ENCODE measurements at places on chromosomes 16 and 17.

- DNase-seq = no peak
These were observed 385.3 kb downstream of the HAPSTR1 start for GRCh38 chr16:9476744-9477143.

DNA sequence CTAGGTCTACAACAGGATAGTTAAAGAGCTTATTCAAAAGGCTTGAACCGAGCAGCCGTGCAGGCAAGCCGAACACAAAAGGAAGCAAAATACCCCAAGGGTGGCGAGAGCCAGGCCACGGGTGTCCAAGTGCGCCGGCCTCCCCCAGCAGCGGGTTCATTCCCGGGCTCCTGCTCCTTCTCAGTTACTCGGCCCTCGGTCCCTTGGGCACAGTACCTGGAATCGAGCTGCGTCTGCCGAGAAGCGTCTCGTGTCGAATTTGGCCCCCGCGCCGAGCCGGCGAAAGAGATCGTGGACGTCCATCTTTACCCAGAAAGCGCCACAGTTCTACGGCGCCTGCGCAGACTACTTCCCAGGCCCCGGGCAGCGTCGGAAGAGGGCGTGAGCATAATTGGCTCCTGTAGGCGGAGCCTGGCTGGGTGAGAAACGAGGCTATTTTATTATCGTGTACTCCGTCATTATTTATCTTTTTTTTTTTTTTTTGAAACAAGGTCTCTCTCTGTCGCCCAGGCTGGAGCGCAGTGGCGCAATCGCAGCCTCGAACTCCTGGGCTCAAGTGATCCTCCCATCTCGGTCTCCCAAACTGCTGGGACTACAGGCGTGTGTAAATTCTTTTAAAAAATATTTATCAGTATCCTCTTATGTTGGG lies at the start of gene DDX52:
DDX52 (minus strand) TSS at position 329 of the 649 bp plus-strand sequence; CDS start at position 303, 26 bp downstream.
- DNase-seq = peak; percentile 73

- no peak for DNase-seq
These were observed 9.0 kb downstream of the SLC5A2 start for GRCh38 chr16:31491778-31492418.

GRCh38 chr17:72199256-72199655 lies 78.4 kb downstream of the SOX9 start:
- no peak for DNase-seq

DNA sequence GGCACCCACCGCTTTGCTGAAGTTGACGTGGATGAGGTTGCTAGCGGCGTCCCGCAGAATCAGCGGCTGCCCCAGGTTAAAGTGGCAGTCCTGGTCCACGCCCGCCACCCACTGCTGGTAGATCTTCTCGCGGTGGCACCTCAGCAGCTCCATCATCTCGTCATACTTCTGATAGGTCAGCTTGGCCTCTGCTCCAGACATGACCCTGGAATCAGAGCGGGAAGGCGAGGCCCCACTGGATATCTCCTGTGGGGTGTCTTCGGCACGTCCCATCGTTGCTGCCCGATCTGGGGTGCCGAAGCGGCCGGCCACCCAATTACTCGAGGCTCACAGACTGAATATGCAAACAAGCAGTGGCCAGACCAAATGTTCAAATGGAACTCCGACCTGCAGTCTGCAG lies 16.5 kb downstream of the DNAH17 start:
- no peak for DNase-seq

DNA sequence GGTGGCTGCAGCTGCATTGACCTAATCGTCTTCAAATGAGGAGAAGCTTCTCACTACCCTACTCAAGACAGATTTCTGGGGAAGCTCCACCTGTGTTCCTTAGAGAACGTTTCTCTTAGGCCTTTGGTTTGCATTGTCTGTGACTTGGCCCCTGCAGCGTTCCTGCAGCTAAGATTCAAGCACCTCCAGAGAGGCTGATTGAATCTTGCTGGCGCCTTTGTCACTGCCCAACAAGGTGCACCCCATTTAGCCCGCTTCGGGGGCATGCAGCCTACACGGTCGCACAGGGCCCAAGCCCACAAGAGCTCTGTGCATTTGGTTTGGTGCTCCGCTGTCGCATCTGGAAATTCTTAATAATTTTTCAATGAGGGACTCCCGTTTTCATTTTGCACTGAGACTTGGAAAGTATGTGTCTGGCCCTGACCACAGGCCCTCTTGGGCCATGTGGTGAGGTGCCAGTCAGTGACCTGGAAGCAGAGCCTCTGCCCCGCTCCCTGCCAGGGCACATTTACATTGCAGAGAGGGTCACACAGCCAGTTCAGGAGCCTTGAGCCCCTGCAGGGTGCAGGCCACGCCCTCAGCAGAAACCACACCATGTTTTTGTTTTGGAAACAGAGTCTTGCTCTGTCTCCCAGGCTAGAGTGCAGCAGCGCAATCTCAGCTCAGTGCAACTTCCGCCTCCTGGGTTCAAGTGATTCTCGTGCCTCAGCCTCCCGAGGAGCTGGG lies 51.1 kb upstream of the CACNG5 start:
- no peak for DNase-seq

DNA sequence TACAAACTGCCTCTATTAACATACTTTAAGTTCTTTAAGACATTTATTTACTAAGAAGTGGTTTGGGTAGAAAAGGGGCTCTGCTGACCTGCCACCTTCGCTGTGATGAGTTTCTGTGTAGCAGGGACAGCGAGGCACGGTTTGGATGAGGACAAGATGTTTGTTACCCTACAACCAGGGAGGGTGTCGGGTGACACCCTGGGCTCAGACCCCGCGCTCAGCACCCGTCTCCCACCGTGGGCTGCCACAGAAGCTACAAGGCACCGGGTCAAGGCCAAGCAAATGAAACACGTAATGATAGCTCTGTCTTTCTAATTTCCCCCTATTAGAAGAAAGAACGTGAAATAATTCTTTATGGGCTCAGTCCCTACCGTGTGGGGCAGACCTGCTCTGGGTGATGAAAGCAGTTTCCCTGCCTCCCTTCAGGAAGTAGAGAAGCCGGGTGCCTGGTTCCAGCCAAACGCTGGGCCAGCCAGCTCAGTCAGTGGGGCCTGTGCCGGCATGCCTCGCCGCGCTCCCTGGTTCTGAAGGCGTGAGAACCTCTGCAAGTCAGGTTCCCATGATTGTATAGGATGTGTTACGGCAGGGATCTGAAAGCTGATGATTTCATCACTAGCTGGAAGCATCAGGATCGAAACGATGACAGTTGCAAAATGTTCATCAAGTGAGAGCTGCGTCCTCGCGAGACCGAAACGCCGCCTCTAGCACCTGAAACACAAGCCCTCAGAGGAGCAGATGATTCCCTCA lies 3.9 kb downstream of the ZNF750 start:
- no peak for DNase-seq

GRCh38 chr16:19882186-19882585 lies 2.5 kb downstream of the GPRC5B start:
- DNase-seq = no peak

DNA sequence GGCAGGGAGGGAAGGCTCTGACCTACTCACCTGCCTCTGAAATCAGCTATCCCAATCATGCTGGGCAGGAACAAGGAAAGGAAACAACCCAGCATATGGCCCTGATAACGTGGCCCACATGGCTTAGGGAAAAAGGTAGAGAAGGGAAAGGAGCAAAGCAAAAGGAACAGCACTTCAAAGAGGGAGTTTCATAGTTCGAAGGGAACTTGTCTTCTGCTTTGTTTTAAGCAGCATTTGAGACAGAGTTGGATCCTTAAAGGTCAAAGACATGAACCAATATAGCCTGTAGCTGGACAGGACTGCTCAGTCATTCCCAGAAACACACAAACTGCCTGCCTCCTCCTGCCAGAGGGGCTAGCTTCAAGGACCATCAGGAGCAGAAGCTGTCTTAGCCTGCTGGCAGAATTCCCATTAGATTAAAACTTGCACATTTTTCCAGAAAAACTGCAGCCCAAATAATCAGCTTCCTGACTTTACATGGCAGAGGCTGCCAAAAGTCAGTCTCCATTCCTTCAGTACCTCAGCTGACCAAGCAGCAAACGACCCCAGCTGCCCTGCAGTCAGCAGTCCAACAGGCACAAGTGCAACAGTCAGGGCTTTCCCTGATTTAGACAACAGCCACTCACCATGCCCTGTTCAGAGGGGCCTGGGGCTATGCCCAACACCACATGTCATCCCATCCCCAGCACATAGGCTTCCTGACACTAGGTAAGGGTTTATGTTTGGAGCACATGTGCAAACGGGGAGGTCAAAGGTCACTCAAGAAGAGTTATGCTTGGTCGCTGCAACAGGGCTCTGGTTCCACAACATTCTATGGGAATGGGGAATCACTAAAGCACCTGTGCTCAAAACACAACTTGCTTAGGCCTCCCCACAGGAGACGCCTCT lies 32.5 kb downstream of the RANBP10 start:
- no peak for DNase-seq

DNA sequence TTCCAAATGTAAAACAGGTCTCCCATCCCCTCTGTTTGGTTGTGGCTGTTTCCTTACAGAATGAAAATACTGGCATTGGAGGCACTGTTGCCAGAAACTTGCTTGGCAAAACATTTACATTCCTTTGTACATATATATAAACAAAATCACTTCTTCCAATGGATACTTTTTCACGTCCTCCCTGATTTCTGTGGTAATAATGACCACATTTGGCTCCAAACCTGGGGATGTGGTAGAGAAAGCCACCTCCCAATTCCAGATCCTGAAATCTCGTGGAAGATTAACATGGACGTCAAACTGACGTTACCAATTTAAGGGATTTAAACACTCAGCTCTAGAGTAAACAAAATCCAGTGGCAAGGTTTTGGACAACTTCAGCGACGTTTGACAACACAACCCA lies 370.8 kb upstream of the ZFHX3 start:
- DNase-seq = no peak

DNA sequence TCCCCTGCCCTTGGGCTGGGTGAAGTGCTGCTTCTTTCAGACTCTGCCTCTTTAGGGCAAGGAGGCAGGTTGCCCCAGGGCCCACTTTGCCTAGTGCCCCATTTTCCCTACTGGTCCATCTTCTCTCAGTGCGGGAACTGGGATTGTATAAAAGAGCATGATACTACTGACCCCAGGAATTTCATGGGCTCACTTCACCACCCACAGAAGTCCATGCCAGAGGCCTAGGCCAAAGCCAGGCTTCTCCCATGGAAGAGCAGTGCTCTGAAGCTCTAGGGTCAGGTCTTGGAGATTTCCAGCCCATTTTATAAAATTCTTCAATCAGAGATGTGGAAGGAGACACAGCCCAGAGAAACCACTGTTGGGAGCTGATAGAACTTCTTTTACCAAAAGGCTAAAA lies 5.7 kb downstream of the CACNG1 start:
- no peak for DNase-seq

DNA sequence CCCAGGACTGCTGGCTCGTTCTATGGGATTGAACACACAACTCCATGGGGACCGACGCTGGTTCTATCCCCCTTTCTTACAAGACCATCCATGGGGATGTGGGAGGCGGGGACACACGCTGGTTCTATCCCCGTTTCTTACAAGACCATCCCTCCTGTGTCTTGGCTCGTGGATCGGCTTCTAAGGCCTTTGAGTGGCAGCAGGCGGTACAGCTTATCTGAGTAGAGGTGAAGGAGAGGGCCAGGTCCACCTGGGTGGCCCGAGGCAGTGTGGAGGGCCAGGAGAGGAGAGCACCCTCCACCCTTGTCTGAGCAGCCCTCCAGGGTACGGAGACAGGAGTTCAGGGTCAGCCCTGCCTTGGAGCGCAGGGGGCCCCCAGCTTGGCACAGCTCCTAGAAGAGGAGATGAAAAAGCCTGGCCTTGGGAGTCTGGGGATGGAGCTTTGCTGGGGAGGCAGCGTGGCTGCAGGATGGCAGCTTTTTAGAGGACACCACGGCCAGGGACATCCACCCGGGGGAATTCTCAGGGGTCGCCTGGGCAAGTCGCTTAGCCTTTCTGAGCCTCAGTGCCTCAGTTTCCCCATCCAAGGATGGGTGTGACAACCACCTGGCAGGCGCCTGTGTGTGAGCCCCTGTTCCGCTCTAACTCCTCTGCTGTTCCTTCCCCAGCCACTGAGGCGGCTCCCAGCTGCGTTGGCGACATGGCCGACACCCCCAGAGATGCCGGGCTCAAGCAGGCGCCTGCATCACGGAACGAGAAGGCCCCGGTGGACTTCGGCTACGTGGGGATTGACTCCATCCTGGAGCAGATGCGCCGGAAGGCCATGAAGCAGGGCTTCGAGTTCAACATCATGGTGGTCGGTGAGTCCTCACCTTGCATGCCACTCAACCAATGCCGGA lies 341.0 kb downstream of the SEC14L1 start:
- no peak for DNase-seq

GRCh38 chr17:47235506-47235905 lies 18.1 kb upstream of the ITGB3 start:
- DNase-seq = no peak

DNA sequence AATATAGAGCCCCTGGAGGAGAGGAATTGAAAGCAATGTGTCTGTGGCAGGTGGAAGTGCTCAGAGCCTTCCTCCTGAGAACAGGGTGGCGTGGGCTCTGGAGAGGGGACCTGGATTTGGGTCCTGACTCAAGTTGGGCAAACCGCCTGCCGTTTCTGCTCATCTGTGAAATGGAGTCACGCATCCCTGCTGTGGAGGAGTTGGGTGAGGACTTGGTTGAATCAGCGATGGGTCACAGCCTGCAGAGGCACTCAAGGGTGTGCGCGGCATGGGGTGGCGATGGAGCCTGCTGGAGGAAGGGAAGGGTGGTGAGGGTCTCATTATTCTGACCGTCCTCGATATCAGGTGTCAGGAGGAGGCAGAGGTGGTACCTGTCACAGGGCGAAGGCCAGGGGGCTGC lies 3.1 kb downstream of the ADAD2 start:
- no peak for DNase-seq

- no peak for DNase-seq
These were observed 12.6 kb upstream of the PYDC1 start for GRCh38 chr16:31229501-31229900.

- DNase-seq = peak; percentile 49
These were observed 9.9 kb upstream of the EDC4 start for GRCh38 chr16:67862623-67863583.

DNA sequence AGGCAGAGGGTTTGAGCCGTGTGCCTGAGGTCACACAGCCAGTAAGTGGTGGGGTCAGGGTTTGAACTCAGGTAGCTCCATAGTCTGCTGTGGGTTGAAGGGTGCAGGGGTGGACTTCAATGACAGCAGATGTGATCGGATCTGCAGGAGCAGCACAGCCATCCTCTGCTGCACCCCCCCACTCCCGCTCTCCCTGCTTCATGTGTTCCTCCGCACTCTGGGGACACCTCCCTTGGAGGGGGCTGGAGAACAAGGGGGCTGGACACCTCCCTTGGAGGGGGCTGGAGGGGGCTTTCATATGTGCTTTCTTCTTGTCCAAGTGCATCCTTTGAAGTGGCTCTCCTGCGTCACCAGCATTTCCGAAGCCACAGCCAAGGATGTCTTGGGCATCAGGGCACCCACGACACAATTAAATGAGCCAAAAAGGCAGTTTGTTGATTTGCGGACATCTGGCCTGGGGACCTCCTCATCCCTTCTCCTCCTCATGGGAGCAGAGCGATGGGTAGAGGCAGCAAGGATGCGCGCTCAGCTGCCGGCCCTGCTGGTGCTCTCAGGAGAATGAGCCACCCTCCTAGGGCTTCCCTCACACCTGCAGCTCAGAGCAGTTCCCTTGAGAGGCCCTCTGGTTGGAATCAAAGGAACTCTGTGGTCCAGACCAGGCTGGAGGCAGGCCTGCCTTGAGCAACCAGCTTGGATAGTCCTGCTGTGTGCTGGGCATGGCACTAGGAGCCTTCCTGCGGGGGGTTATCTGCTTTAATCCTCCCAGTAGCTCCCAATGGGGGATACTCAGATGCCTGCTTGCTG lies 26.2 kb downstream of the WSCD1 start:
- no peak for DNase-seq

All from H54 (cell line).